ENCODE measurements at places on chromosomes 4 and X.

- DNase-seq: no peak
Observed at GRCh38 chrX:107750861-107751445, 24.6 kb downstream of the TSC22D3 start.

- DNase-seq: no peak
Observed at GRCh38 chr4:149008415-149009025, 566.3 kb upstream of the NR3C2 start.

DNA sequence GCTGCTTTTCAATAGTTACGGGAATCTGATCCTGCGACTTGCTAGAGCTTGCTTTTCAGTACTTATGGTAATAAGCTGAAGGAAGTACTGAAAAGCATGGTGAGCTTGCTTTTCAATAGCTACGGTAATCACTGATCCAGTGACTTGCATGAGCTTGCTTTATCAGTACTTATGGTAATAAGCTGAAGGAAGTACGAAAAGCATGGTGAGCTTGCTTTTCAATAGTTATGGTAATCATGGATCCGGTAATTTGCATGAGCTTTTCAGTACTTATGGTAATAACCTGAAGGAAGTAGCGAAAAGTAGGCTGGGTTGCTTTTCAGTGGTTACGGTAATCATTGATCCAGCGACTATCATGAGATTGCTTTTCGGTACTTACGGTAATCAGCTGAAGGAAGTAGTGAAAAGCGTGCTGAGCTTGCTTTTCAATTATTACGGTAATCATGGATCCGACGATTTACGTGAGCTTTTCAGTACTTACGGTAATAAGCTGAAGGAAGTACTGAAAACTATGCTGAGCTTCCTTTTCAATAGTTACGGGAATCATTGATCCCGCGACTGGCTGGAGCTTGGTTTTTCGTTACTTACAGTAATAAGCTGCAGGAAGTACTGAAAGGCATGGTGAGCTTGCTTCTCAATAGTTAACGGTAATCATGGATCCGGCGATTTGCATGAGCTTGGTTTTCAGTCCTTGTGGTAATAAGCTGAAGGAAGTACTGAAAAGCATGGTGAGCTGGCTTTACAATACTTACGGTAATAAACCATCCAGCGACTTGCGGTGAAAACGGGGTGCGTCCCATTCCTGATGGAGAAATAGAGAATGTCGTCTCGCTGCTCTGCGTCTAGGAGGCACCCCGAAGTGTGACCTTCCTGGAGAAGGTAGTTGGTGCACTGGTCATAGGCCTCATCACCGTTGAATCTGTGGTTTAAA lies 6.5 kb downstream of the CRLF2 start:
- DNase-seq: peak; percentile 94

DNA sequence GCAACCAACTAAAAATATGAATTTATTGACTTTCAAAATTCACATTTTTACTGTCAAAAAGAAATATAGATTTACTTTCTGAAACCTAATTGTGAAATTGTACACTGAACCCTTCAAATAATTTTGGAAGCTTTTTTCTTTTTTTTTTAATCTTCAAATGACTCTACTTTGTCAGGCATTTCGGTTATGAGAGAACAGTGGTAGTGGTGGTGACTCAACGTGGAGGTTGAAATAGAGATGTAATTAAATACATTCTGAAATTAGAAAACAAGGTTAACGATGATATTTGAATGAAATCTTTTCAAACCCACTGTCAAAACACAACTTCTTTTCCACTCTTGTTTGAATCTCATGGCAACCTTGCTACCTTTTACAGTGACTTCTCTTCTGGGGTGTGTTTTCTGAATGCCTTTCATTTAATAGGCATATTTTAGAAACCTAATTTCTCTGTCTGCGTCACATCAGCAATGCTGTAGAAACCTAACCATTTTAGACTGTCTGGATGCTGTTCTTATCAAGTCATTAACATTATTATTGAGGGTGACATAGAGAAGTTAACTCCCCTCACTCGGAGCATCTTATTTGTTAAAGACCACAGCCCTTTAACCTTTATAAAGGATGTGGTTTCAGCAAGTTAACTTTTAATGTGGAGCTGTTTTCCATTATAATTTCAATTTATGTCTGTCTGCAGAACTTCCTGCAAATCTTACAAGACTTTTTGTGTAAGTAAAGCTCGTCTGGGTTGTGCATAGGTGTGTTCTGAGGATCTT lies 136.8 kb downstream of the PCDH7 start:
- DNase-seq: no peak

DNA sequence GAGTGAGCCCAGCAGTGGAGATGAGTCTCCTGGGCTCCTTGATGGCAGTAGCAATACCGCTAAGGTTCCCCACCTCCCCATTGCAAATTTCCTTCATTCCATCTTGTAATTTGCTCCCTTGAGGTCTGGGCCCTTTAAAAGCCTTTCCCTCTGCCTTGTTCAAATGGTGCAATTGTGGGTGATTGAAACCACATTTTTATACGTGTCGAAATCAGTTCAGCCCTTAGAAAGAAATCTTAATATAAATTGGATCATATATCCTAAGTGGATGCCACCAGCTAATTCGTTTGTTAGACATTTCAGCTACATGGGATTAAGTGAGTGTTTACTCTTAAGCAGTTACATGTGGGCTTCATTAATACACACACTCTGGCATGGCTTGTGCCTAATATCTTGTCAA lies 68.6 kb downstream of the NHS start:
- DNase-seq: no peak

DNA sequence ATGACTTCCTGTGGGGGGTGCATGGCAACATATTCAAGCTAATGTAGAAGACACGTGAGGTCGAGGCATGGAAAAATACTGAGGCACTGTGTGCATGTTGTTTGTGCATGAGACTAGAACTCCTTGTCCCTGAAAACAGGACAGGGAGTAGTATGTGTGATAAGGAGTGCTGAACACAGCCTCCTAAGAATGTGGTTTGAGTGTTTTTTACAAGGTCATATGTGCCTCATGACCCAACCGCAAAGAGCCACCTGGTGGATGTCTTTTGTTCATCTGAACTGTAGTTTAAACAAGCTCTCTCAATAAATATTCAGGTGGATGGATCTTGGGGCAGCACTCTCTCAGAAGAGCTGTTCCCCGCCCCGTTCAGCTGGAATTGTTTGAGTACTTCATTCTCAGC lies 226.6 kb downstream of the NLGN4X start:
- DNase-seq: no peak

GRCh38 chr4:95541889-95542607 lies 6.7 kb downstream of the UNC5C start:
- no peak for DNase-seq

DNA sequence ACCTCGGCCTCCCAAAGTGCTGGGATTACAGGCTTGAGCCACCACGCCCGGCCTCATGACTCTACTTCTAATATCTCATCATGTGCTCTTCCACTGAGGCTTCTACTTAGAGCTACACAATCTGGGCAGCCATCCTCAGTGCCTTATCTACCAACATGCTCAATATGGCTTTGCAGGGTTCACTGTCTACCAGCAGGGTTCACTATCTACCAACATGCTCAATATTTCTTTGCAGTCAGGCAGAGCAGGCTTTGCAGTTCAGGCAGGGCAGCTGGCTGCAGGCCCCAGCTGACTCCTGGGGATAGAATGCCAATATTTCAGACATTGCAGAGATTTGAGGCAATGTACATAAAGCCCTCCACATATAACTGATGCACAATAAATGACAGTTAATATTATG lies 47.5 kb downstream of the PKD2 start:
- peak; percentile 76 for DNase-seq

DNA sequence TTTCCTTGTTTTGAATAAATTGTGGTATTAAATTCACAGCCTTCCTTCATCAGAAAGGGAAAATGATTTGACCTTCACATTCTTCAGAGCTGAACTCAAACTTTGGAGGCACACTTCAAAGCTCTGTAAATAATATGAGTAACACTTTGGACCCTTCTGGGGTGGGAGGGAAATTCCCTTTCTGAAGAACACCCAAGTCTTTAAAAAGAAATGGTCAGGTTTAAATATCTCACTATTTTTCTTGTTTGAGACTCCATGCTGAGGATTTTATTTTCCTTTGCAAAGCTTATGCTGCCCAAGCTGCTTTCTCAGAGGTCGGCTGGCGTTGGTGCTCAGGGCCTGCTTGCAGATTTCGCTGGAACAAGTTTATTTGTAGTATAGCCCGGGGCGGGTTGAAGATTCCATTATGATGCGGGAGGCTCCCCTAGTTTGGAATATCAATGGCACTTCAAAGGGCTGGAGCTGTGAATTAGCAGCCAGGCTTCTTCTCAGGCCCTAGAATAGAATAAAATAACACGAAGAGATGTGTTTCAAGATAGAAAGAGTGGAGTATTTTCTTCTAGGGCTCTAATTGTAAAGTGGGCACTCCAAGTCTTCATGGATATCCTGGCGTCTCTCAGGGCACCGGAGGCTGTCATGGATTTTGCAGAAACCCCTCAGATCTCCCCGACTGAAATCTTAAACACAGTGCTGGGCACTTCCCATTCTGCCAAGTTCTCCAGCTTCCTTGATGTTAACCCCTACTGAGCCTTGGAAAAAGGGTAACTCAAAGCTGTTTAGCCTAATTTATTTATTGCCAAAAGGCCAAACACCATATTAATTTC lies 315.6 kb downstream of the GPAT3 start:
- DNase-seq: no peak

- DNase-seq: no peak
Observed at GRCh38 chr4:40482985-40483647, 146.5 kb downstream of the RBM47 start.

- DNase-seq: no peak
Observed at GRCh38 chr4:37836838-37837440, 10.5 kb downstream of the PGM2 start.

DNA sequence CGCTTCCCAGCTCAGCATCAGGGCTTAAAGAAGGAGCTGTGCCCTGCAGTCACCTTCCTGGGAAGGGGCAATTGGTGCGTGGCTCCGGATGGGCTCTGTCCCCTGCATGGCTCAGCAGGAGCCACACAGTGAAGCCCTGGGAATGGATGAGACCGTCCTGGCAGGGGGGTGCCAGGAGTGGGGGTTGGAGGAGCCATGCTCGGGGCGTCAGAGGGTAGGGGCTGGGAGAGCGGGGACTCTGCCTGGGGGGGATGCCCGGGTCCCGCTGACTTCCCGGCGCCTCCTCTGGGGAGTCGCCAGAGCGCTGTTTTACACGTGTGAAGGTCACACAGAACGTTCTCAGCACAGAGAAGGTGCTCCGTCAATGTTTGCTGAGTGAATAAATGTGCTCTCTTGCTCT lies 184.1 kb downstream of the AFAP1 start:
- DNase-seq: no peak

- no peak for DNase-seq
Observed at GRCh38 chrX:5054852-5055251, 1173.8 kb downstream of the NLGN4X start.

DNA sequence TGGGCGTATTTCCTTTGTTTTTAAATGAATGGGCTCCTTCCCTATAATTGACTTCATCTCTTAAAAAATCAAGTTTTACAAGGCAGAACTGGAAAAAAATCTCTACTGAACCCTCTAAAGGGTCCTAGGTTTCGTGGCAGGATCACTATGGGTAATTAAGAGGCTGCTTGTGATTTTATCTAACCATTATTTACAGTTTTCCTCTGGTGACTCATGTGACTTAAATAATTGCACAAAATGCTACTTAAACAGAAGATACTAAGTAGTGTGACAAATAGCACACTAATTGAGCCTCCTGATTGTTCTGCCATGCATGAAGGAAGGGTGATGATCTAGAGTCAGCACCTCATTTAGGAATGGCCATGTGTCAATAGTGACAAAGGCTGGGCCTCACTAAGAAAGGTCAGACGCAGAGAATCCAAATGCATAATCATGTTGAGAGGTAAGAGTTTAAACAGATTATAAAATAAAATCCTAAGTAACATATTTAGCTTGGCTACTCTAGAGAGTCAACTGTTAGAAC lies 35.5 kb downstream of the OFD1 start:
- DNase-seq: no peak

- no peak for DNase-seq
Observed at GRCh38 chr4:137531986-137532868, at the start of gene PCDH18. PCDH18 (minus strand) TSS chr4:137532494; CDS start chr4:137532088, 406 bp downstream.

GRCh38 chr4:19386786-19387185 lies 864.9 kb upstream of the SLIT2 start:
- DNase-seq: no peak

GRCh38 chr4:144985531-144985930 lies 112.5 kb downstream of the ANAPC10 start:
- DNase-seq: no peak

DNA sequence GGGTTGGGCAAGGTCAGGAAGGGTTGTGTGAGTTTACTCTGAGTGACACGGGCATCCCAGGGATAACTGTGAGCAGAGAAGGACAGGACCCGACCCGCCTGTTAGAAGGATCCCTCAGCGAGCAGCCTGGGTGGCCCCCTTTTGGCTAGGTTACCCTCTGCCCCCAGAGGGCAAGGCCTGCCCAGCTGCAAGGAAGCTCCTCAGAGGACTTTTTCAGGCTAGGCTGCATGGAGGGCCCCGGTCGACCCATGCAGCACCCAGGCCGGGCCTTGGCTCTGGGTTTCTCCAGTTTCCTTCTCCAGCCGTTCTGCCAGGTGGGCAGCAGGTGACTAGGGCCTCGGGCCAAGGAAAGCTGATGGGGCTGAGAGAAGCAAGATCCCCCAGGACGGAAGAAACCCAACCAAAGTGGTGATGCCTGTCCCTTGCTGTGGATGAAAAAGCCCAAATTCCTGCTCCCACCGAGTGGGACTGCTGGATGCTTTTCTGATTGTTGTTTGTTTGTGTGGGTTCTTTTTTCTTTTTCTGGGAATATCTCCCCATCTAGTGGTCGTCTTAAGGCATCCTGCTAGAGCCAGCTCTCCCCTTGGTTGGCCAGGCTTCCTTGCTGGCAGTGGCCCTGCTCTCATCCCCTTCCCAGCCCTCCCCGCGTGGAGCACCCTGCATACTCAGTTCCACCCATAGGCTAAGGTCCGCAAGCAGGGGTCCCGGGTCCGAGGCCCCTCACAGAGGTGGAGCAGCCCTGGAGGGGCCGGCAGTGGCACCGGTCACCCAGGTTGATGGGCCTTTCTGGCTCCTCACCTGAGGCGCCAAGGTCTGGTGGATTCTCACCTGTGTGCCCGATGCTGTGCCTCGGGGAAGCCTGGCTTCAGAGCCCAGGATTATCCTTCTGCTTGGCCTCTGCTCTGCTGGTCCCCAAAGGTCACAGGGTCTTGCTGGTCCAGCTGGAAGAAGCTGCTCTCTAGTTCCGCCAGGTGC lies 1.8 kb downstream of the ZFP92 start:
- DNase-seq: no peak

GRCh38 chr4:123924536-123924935 lies 527.9 kb downstream of the SPRY1 start:
- peak; percentile 20 for DNase-seq

- DNase-seq: no peak
Observed at GRCh38 chrX:51889851-51890250, 3.6 kb upstream of the MAGED1 start.

DNA sequence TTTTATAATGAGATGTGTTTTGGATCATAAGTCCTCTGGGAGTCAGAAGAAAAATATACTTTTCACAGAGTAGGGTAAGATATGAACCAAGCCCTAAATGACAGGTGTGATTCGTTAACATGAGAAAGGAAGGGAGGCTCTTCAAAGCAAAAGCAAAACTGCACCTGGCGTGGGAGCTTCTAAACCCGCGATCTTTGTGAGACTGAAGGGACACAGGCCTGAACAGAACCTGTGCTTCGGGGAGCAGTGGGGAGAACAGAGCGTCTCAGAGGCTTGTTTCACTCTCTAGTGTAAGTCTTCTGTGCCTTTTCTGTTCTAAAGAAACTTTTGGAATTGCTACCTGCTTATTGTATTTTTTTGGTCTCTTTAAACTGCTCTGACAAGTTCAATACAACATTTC lies 30.2 kb upstream of the CYP4V2 start:
- no peak for DNase-seq

Measured in hematopoietic multipotent progenitor cell treated with erythropoietin and hydrocortisone succinate and interleukin-3 and kit ligand, for 6 days (in vitro differentiated cells).